Cardiac muscle cell (in vitro differentiated cells and primary cell): ENCODE measurements at places on chromosomes 4 and X.

- DNase-seq, result no peak
Measured at GRCh38 chr4:77833126-77833724, 14.1 kb upstream of the CNOT6L start.

DNA sequence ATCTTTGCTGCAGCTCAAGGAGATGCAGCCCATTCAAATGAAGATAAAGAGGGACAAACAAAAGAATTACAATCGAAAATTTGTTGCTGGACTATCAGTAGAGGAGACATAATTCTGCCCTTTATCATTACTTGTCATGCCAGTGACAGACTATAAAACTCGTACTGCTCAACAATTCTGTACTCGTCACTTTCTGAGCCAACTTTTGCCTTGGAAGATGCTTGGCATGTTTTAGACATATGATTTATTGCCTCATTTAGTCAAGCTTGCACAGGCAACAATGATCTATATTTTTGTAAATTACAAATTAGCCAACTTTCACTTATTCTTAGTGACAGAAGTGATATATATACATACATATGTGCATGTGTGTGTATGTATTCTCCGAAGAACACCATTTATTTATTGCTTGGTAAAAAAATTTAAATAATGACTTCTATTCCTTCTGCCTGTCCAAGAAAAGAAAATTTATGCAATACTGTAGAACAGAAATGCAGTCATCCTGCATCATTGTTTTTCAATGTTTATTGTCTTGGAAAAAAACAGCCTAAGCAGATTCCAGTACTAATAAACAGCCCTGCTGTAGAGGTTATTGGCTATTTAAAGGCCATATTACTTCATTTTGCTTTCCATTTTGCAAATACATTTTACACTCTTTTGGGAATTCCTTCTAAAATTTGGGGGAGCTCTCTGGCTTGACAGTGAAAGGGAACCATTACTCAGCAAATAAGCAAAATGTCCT, 374.9 kb upstream of the GALNT7 start:
- no peak for DNase-seq

DNA sequence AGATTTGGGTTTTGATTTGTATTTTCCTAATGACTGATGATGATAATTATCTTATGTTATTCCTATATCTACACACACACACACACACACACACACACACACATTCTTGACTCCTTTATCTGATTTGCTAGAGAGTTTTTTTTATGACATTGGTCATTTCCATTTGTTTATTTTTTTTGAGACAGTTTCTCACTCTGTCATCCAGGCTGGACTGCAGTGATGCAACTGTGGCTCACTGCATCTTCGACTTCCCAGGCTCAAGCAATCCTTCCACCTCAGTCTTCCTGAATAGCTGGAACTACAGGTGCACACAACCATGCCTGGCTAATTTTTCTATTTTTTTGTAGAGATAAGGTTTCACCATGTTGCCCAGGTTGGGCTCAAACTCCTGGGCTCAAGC, 6.7 kb downstream of the ZNF81 start:
- no peak for DNase-seq

- DNase-seq, result no peak
Measured at GRCh38 chr4:94814237-94814636, 56.5 kb downstream of the BMPR1B start.

GRCh38 chr4:78560296-78560963, 8.9 kb downstream of the ANXA3 start:
- DNase-seq, result no peak

DNA sequence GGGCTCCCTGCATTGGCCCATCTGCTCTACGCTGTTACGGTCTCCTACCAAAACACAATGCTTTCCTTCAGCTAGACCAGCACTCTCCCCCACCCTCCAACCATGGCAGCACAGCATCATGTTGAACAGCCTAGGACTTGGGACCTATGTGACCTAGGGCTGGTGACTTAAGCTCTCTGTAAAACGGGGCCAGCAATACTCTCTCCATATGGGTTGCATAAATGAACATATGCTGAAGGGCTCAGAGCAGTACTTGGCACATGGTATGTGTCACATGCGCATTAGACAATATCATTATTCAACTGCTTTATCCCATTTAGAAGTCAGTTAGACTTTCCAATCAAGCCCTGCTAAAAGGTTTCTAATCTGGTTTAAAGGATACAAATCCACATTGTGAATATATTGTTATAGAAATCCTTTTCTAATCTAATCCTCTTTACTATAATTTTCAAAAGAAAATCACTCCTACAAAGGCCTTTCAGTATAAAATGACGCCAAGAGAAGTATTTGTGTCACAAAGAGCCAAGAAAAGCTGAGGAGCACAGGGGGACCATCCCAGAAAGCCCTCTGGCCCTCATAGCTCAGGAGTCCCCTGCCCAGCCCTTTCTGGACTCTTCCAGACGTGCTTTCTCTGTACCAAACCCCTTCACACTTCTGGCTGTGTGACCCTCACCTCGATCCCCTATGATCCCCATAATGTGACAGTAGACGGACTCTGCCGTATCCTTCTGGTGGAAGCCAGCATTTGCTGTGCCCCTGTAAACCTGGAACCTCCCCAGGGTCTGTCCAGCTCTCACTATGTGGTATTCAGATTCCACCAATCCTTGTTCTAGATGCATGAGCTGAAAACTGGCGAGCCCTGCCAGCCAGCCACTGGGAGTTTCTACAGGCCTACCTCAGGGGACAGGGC, 42.3 kb downstream of the NSG1 start:
- no peak for DNase-seq

GRCh38 chrX:11172415-11172814, 61.3 kb downstream of the HCCS start:
- no peak for DNase-seq

GRCh38 chr4:141638230-141638629, 1.8 kb downstream of the IL15 start:
- DNase-seq, result no peak

GRCh38 chr4:169604131-169604900, 8.1 kb downstream of the NEK1 start:
- peak; percentile 69 for DNase-seq
